ENCODE measurements at places on chromosomes 7 and 10.
A peak's percentile ranks its signal among the peaks of the same experiment; 100 is the strongest.

GRCh38 chr10:30493609-30494530 lies 59.9 kb downstream of the MAP3K8 start:
- peak; percentile 29 for DNase-seq

DNA sequence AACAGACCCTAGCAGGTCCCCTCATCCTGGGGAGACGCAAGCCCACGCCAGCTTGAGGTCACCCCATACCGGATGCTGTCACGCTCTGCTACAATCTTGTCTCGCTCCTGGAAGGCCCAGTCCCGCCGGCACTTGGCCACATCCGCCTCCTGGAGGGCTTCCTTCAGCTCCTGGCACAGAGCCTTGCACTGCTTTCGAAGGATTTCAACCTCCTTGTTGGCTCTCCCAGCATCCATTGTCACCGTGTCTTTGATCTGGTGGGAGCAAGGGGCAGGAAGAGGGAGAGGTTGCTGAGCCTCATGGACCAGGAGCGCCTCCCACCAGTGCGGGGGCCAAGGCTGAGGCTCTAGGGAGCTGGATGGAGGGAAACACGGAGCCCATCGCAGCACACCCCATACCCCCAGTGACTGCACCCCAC lies 90.9 kb downstream of the DLG5 start:
- no peak for DNase-seq

GRCh38 chr7:150569245-150569955 lies 2.2 kb downstream of the GIMAP4 start:
- DNase-seq, result no peak

DNA sequence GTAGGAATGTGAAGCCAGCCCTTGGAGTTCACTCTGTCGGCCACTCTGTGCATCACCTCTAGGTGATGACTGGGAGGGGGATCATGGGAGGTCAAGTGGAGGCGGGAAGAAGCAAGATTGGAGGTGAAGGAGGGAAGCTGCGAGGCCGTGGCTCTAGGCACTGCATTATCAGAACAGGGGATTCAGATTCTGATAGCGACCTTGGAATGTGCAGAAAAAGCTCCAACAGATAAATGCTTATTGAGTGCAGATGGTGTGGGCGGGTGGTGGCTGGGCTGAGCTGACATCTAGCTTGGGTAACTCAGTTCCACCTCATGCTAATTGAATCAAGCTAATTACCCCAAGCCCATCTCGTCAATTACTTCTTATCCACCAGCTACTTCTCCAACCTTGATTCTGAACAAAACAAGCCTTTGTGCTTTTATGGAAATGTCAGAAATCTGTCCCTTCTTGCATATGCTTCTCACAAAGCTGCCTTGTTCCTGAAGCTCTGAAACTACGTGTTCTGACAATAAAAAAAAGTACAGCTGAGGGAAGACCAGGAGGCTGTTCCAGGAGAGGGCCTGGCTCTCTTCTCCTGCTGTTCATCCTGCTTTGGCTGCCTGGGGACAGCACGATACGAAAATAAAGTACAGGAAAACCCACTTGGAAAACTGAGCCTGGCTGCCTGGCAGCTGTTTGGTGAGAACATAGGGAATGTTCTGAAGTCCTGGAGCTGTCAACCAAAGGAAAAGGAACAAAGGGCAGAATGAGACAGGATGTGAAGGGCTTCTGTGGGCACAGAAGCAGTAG lies 27.5 kb downstream of the STRA8 start:
- DNase-seq, result no peak

- no peak for DNase-seq
These were observed 155.6 kb upstream of the YAE1 start for GRCh38 chr7:39410582-39410981.

- DNase-seq, result no peak
These were observed 41.3 kb downstream of the ARID5B start for GRCh38 chr10:61942604-61943461.

DNA sequence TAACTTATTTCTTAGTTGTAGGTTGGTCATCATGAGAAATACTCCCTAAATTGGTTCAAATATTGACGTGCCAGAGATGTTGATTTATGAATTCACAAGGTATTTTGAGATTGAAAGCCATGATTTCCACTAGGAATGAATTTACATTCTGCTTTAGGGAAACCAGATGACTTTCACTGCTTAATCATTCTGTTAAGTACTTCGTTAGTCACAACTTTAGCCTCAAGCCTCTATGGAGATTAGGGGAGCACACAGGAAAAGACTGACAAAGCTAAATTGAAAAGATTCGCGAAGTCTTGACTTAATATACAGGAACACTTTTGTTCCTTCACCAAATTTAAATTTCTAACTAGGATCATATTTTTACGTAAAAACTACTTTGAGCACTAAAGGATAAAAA lies 250.4 kb upstream of the CACNA2D1 start:
- DNase-seq, result no peak

DNA sequence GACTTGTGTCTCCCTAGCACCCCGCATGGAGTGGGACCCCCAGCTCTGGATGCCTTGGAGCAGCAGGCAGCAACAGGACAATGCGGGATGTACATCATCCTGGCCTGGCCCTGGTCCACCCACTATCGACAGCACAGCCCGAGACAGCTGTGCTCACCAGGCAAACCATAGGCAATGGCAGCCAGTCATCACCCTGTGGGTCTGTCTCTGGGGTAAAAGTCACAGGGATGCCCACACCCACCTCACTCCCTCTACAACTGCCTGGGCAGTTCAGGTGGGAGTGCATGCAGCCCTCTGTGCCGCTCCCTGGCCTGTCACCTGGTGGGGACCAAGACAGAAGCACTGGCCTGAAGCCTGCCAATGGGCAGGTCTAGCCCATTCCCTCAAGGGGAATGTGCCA lies 147.8 kb downstream of the GRID1 start:
- no peak for DNase-seq

DNA sequence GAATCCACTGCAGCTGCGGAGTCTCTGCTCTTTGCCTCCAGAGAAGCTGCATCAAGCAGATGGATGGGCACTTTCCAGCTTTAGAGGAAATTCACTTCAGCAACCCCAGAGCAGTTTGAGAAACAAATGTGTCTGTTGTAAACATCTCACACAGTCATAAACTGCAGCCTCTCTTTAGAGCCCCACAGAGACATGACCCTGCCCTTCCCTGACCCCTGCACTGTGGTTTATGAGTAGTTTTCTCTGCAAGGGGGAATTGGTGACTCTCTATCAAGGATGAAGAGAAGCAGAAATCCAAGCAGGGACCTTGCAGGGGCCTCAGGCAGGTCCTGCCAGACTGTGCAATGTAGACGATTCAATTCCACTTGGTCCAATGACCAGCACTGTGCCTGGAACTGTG lies 160.2 kb downstream of the SH2D4B start:
- no peak for DNase-seq

DNA sequence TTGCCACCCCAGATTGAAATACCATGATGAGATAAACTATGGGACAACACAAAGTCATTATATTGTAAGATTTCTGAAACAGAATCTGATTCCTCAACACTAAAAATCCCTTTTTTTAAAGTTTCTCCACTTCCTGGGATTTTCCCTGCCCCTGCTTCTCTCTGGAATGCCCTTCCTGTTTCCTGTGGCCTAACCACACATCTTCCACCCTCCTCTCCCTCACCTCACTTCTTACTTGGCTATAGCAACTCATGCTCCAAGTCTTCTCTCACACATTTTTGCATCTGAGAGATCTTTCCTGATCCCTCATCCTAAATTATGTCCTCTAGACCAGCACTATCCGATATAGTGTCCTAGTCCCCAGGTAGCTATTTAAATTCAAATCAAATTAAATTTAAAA lies 4.1 kb upstream of the RELN start:
- DNase-seq, result no peak

GRCh38 chr10:80275756-80276155 lies 13.7 kb downstream of the MAT1A start:
- DNase-seq, result no peak

DNA sequence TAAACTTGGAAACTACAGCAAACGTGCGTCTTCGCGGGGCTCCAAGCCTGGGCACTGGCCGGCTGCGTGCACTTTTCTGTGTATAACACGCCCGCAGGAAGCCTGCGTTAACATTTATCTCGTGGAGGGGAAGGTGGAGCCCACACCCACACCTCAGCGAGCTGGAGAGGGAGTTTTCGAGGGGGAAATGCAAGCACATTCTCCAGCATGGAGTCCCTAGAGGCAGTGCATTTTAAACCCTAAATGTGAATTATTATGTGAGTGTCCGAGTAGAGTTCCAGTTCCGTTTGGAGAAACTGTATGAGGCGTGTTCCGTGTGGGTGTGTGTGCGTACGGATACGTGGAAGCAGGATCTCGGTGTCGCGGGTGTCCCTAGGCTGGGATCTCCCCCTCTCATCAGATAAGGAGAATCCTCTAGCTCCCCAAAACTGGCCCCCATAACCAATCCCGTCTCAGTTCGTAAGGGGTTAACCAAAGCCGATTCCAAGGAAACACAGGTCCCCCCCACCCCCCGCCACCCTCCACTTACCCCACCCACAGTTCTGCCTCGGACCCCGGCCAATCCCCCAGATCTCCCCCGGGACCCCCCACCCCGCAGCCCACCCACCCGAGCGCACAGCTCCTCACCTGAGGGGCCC lies 403 bp downstream of the CDK6 start:
- peak; percentile 23 for DNase-seq

DNA sequence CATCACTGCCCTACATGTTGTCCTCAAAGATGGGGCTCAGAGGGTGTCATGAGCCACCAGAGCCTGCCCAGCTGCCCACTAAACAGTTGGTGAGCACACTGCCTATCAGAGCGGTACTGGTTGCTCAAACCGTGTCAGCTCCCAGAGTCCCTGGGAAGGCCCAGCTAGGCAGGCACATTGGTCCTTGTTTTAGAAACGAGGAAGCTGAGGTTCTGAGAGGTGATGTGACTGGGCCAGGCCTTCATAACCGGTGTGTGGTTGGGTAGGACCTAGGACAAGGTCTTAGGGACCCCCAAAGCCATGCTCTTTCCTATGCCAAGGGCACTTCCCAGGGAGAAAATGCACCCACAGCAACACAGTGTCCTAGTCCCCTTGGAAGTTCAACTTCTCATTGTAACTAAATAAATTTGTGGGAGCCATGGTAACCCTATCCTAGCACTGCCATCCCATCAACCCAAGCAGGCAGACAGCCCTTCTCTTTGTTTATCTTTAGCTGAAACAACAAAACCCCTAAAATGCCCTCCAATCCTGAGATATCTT lies 174.7 kb upstream of the PDE1C start:
- DNase-seq, result no peak

- no peak for DNase-seq
These were observed 16.3 kb downstream of the MINDY4 start for GRCh38 chr7:30787486-30787885.

GRCh38 chr7:127578711-127579275 lies 6.6 kb downstream of the GCC1 start:
- DNase-seq, result no peak

DNA sequence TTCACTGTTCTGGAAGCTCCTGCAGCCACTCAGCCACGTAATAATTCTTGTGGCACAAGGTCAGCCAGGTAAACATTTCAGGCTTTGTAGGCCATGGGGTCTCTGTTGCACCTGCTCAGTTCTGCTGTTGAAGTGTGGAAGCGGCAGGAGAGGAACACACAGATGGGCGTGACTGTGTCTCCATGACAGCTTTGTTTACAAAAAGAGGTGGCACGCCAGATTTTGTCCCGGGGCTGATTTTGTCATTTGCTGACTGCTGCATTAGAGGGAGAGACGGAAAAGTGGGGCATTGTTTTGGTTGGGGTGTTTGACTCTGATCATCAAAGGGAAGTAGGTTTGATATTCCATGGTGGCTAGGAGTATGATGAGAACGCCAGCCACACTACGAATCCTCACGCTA lies 103.1 kb downstream of the PRKAG2 start:
- DNase-seq, result no peak

DNA sequence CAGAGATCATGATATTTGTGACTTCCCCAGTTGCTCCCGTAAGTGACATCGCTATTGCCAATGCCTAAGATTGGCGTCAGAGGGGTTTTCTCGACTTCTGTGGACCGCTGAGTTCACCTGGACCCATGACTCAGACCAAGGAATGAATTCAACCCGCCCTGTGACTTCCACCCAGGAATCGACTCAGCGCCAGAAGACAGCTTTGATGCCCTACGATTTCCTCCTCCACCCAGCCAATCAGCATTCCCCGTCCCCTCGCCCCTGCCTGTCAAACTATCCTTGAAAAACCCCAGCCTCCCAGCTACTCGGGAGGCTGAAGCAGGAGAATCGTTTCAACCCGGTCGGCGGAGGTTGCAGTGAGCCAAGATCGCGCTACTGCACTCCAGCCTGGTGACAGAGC lies 58.3 kb downstream of the MICALL2 start:
- DNase-seq, result no peak

DNA sequence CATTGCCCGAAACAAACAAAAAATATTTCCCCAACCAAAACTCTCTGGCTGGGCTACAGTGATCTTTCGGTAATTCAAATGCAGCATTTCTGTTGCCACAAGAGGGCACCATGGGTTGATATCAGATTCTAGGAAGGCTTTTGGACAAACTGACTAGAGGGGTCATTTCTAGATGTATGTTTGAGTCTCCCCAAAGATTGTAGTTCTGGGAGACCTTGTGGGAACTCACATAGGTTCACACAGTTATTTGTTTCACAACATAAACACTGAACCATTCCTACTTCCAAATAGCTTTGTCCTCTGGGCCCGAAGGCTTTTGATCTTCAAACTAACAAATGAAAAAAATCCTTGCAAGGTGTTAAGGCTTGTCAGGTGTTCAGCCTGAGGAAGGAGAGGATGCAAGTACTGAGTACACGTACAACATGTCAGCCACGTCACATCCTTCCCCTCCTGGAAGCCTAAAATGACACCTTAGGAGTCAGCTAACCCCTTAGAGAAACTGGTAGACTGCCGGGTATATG lies 37.0 kb upstream of the IL15RA start:
- peak; percentile 63 for DNase-seq

- no peak for DNase-seq
These were observed 511.4 kb upstream of the GALNT17 start for GRCh38 chr7:70620333-70621055.

DNA sequence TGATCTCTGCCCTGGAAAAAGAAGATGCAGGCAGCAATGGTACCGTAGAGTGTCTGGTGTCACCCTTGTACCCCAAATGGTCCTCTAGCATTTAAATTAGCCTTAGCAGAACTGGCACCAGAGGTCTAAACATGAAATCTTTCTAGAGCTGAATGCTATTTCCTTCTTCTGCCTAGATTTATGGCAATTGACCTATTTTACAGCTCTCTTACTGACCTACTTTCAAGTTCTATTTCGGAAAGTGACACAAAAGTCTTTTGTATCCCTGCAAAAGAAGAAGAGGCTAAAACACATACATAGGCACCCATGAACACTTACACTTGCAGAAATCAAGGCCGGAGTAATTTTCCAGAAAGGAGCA lies 10.1 kb upstream of the ADAM12 start:
- DNase-seq, result no peak

DNA sequence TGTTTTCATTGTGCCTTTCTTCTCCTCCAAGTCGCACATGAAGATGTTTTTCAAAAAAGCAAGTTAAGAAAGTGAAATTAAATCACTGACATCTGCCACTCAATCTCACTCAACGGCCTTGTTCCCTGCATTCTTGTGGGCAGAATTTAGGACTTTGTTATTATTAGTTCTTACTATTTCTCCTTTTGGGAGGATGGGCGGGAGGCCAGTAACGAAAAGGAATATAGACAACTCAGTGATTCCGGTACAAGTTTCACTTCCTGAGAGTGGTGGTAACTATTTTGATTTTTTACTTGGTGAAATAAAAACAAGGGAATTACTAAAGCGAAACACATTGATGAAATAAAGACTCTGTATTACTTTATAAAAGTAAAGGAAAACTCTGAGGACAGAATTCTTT lies 231.9 kb upstream of the HABP2 start:
- no peak for DNase-seq

Measured in AG08396 (cell line).